Upper lobe of left lung (tissue), 6 donors: ENCODE measurements at places on chromosomes 13 and 19.

DNA sequence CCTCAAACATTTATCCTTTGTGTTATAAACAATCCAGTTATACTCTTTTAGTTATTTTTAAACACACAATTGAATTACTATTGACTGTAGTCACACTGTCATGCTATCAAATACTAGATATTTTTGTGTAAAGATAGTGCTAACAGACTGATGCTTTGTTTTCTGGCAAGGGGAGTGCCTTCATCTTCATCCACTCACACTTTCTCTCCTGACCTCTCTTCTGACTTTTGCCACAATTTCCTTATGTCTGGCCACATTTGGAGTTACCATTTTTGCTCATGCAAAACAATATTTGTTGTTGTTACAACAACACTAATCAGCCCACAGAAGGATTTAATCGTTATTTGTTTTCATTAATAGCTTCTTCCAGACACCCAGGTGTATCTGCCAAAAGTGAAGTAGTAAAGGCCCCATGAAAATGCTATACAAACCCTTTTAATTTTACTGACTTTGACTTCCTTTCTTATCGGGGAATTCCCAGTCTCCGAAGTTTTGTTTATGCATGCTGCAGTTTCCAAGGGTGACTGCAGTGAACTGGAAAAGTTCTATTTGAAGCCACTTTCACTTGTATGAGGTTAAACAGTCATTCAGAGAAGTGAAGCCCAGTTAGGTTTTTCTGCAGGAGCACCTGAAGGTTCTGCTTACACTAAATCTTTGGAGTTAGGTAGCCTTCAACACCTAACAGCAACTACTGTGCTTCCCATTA, 66.1 kb upstream of the FRY start:
- DNase-seq, result no peak

DNA sequence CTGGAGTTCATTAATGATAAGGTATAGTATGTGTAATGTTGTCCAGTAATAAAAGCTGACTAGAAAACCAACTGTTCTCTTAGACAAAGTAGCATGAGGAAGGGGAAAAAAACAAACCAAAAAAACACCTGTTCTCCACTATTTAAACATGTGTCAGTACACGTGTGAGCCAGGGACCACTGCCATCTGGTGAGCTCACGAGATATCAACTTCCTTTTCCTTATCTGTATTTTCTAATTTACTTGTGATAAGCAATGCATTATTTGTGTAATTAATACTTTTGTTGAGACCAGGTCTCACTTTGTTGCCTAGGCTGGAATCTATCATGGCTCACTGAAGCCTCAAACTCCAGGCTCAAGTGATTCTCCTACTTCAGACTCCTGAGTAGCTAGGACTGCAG, 4.3 kb upstream of the SIX5 start:
- no peak for DNase-seq

- DNase-seq, result no peak
Measured at GRCh38 chr19:4754248-4754647, 30.6 kb upstream of the DPP9 start.

DNA sequence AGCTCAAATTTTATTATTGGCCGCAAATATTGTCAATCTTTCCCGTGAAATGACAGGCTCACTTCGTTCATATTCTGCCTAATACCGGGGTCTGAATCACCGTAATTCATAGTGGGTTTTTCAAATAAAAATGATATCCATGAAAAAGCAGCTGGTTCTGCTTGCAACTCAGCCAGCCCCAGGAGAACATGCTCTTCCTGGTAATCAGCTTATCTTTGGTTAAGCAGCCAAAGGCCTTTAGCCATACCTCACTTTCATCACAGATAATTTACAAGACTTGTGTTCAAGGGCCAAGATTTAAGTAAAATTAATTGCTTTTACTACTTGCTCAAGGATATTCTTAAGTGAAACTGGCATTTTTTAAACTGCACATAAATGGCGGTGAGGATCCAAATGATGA, 22.5 kb downstream of the RNASEH2B start:
- no peak for DNase-seq

- DNase-seq, result no peak
Measured at GRCh38 chr13:112603641-112604225, 15.8 kb upstream of the TUBGCP3 start.

- no peak for DNase-seq
Measured at GRCh38 chr13:109496216-109496615, 290.2 kb downstream of the IRS2 start.
